Right ventricle myocardium inferior (tissue), 1 donor: ENCODE measurements at places on chromosomes 2 and 18. TPM values are rescaled to one million over a fixed set of nuclear protein-coding genes. Genes with fewer than 3 reads are reported as not detected.

The TUBA3E gene
- 80.0 TPM for total RNA-seq

The SCN3A gene
- total RNA-seq: 0.95 TPM

The GLI2 gene
- total RNA-seq: 2.2 TPM

The GRB14 gene
- 22.1 TPM for total RNA-seq

The SNRNP27 gene
- total RNA-seq: 58.3 TPM

The KCNJ3 gene
- total RNA-seq: 2.6 TPM

The DTNA gene
- total RNA-seq: 153 TPM

The LTBP1 gene
- 90.4 TPM for total RNA-seq

DNA sequence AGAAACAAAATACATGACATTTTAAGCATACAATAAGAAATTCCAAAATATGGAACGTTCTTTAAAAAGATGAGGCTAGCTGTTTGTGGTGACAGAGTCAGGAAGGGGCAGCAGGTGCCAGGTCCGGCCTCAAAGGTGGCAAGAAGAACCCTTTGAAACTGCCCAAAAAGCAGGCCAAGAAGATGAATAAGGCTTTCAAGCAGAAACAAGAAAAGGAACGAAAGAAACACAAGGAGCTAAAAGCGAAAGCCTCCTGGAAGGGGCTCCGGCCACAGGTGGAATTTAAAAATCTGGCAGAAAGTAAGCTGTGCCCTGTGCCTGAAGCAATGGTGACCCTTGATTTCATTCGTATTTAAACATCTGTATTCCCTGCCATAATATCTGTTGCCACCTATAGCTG is 5.5 kb downstream of the WDR33 start:
- DNase-seq: no peak

DNA sequence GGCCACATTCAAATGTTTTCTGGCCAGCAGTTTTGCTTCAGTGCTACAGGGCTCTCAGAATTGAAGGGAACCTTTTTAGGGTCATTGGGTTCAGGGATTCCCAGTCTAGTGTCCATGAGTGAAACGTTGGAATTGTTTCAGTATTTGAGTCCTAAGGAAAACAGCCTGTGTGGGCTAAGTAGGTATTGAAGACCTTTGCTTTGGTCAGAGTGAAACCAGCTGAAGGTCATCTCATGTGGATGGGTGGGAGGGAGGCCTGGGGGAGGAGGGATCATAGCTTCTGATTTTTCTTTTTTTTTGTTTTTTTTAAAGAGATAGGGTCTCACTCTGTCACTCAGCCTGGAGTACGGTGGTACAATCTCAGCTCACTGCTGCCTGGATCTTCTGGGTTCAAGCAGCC is 20.2 kb downstream of the B3GNT2 start:
- DNase-seq: no peak

- no peak for DNase-seq
Observed at GRCh38 chr2:108280466-108280865, 8.2 kb upstream of the SULT1C2 start.

DNA sequence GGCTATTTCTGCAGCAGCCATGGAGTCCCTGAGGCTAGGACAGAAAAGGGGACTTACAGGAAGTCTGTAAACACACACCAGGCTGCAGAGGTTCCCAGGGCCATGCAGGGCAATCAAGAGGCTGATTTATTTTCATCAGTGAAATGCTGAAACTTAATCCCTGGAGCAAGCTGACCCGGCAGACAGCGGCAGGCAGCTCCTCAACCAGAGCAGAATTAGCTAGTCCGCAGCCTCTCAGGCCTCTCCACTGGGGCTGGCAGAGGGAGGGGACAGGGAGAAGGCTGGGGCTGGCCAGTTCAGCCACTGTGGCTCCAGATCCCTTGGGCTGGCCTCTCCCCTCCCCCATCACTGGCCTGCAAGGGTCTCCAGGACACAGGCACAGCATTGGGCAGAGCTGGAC is 136.3 kb downstream of the TNS1 start:
- DNase-seq: peak; percentile 35

GRCh38 chr2:19138264-19138825 is 220.1 kb downstream of the OSR1 start:
- DNase-seq: no peak

GRCh38 chr18:59916746-59917145 is 16.9 kb downstream of the PMAIP1 start:
- DNase-seq: no peak

DNA sequence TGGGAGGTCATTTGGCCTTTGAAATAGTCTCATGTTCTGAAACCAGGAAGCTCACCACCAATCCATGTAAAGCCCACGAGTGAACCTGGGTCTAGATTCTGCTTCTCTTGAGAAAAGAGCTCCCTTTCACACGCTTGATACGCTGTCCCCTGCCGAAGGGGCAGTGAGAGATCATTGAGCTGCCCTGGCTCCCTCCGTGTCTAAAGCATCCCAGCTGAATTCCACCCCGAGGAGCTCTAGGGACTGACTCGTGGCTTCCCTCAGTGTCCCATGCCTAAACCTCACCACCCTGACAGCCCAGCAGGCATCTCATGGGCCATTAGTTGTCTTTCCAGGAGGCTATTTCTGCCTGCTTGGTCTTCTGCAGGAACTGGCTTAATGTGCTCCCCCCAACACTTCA is 68.6 kb downstream of the COL6A3 start:
- no peak for DNase-seq

GRCh38 chr2:238701341-238702206 is 146.3 kb upstream of the TWIST2 start:
- DNase-seq: no peak

DNA sequence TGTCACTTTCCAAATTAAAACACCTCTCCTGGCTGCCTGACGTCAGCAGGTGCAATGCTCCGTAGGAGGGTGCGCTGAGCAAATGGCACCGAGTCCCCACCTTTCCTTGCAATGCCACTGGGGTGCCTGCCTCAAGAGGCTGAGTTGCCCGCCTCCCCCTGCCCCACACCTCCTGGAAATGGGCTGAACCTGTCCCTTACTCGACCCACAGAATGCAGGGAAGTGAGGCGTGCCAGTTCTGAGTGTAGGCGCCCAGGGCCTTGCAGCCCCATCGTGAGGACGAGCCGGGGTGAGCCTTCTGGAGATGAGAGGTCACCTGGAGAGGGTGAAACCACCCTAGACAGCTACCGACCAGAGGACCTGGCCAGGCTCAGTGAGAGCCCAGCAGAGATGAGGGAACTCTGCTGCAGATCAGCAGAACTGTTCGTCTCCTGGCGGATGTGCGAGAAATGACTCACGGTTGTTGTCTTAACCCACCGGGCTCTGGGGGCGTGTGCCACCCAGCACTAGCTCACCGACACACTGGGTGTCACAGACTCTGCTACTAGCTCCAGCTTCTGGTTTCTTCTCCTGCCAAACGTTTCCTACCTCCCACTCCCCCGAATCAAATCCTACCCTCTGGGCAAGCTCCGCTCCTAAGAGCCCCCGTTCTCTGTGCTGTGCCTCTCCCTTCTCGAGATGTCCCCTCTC is 168.7 kb upstream of the HDAC4 start:
- DNase-seq: no peak

DNA sequence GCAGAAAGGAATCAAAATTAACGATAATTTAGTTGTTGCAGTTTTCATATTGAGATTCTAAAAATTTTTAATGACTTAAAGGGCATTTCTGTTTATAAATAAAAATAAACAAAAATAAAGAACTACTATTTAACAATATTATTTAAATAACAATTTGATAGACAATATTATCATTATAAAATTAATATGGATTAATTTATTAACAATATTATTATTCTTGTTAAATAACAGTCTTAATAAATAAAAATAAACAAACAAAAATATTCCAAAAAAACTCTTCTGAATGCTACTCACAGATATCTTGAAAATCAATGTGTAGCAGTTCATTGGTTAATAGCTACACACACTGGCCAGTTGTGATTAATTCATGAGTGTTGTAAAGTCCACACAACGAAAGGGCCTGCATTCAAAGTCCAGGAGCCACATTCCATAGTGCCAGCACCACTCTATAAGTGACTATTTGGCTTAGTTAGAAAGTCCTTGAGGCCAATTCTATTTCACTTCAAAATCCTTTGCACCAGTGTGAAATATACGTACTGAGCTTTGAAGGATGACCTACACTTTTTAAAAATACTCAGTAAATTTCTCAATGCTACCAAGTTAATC is 117.1 kb downstream of the ZNF521 start:
- no peak for DNase-seq

GRCh38 chr2:112137516-112138158 is 548 bp upstream of the FBLN7 start:
- DNase-seq: no peak

DNA sequence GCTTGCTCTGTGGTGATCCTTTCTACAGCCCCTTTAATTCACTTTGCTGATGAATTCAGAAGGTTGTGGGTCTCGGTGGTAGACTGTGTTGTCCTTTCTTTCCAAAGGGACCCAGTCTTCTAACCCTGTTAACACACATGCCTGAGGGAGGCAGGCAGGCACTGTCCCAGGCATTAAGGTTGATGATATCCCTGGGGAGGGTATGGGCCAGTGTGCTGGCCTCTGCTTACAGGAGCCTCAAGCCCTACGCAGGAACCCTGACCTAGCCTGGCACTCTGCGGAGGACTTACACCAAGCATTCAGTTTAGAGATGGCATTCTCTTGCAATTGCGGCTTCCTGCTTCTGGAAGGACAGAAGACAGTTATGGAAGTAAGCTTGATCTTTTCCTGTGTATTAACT is 102.5 kb downstream of the PKP4 start:
- DNase-seq: no peak

GRCh38 chr2:189545418-189545817 is 35.2 kb downstream of the SLC40A1 start:
- no peak for DNase-seq
